ENCODE measurements at places on chromosomes 5 and 9.
A peak's percentile ranks its signal among the peaks of the same experiment; 100 is the strongest.

- DNase-seq, result no peak
Measured at GRCh38 chr5:179339996-179340395, 5.3 kb downstream of the ADAMTS2 start.

GRCh38 chr9:687994-688393 lies 153.5 kb upstream of the DMRT1 start:
- DNase-seq, result no peak

DNA sequence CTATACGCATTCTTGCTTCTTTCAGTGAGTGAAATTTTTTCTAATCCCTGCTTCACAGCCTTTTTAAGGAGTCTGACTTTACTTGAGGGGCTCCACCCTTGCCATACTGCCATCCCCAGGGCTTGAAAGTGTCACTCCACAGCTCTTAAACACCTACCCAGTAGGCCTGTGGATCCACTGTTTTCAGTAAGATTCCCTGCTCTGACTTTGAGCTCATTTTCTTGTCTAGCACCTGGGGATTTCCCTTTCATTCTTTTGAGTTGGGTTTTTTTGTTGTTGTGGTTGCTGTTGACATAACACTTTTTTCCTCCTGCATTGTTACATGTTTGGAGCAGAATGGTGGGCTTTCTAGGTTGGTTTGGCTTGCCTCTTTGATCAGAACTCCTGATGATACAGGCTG lies 23.6 kb downstream of the SREK1IP1 start:
- DNase-seq, result no peak

DNA sequence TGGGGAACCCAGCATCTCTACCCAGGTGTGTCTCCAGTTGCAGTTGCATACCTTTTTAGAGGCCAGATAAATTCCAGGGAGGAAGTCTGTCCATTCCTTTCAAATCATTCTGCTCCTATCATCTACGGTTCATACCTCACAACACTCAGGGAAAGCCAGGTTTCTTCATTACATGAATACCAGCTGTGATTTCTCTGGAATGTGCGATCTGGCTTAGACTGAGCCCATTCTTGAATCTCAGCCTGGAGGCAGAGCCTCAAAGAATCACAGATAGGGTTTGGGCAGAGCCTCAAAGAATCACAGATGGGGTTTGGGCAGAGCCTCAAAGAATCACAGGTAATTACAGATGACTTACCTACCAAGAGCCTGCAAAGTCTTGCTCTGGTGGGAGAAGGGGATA lies 7.2 kb downstream of the P4HA2 start:
- no peak for DNase-seq

DNA sequence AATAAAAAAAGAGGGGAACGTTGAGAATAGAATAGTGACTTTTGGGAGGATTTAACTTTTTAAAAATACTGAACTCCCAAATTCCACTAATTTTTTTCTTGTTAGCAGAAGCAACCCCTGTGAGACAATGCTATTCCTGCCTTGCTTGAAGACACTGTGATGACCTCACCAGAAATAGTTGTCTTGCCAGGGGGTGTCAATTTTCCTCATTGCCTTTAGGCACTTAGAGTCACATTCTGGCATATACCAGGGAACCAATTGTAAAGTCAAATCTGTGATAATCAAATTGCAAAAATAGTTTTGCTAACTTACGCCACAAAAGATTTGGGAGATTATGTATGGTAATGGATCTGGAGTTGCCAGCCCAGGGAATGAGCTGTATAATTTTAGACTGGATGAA lies 42.8 kb upstream of the RPS23 start:
- no peak for DNase-seq

DNA sequence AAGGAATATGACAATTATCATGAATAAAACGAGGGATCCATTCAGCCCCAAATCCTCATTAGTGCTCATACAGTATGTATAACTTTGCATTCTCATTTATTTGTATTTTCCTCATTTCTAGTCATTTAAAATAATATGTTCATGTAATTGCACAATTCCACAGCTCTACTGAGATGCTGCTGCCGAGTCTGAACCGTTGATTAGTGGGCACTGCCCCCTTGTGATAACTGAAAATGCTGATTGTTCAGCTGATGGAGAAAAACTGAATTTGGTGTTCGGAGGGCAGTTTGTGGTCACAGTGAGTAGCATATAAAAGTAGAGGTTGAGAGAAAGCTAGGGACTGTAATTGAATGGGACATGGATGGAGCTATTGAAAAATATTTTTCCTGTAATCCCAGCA lies 12.2 kb upstream of the GPR151 start:
- DNase-seq, result no peak

DNA sequence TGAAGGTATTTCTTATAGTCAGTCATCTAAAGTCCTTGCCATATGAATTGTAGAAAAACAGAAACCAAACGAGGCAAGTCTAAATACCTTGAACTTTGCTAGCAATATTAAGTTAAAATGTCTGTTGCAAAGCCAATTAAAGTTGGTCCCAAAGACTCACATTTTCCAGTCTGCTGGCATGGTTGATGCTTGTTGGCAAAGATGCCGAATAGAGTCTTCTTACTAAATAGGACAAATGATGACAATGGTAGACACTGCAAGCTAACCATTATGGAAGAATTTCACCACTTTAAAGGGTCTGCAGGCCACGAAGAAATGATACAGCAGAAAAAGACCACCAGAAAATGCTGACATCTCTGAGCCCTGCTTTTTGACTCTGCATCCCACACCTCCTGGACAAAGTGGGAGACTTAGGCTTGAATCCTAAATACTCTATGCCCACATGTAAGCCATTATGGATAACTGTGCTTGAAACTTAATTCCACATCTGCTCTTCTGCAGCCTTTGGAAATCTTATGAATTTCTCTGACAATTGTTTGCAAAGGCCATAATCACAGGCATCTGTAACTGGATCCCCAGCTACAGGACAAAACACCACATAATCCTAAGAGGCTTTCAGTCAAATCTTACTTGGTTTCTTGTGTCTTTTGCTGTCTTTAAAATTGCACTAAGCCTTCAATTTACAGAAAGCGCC lies 61.3 kb downstream of the LHFPL2 start:
- no peak for DNase-seq

DNA sequence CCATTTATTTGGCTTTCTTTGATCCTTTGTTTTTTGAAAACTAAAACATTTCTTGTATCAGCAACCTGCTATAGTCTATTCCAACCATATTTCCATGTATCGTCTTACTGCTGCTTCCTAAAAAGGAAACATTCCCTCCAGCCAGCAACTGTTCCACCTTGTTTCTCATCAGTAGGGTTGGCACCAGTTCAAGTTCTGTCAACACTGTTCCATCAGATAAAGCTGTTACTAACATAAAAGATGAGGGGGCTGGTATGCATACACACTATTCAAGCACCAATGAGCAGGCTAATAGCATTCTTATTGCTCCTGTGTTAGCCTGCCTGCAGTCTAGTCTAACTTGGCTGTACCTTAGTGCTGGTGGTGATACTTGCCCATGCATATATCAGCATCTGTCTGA lies 178.3 kb downstream of the CWC27 start:
- DNase-seq, result no peak

GRCh38 chr9:88713010-88713409 lies 178.0 kb downstream of the NXNL2 start:
- no peak for DNase-seq

GRCh38 chr5:149014571-149015031 lies 48.3 kb downstream of the SH3TC2 start:
- no peak for DNase-seq

- DNase-seq, result no peak
Measured at GRCh38 chr9:14515571-14516198, 177.5 kb downstream of the ZDHHC21 start.

GRCh38 chr5:117690612-117691011 lies 1116.0 kb upstream of the SEMA6A start:
- no peak for DNase-seq

GRCh38 chr9:27107241-27107640 lies 1.8 kb upstream of the TEK start:
- no peak for DNase-seq

DNA sequence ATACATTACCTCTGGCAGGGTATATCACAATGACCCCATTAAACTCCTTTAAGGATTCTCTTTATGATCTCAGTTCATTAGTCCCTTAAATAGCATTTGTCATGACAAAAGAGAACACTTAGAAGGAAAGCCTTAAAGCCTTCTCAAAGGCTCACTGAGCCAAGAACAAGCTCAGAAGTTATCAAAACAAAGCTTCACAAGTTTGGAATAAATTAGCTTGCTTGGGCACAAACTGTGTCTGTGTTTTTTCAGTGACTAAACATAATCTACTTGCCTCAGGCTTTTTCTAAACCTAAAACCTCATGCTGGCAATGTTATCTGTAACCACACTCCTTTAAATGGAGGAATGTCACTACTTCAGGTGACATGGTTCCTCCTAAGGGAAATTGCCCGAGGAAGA lies 1114.9 kb upstream of the C9orf72 start:
- DNase-seq, result no peak

DNA sequence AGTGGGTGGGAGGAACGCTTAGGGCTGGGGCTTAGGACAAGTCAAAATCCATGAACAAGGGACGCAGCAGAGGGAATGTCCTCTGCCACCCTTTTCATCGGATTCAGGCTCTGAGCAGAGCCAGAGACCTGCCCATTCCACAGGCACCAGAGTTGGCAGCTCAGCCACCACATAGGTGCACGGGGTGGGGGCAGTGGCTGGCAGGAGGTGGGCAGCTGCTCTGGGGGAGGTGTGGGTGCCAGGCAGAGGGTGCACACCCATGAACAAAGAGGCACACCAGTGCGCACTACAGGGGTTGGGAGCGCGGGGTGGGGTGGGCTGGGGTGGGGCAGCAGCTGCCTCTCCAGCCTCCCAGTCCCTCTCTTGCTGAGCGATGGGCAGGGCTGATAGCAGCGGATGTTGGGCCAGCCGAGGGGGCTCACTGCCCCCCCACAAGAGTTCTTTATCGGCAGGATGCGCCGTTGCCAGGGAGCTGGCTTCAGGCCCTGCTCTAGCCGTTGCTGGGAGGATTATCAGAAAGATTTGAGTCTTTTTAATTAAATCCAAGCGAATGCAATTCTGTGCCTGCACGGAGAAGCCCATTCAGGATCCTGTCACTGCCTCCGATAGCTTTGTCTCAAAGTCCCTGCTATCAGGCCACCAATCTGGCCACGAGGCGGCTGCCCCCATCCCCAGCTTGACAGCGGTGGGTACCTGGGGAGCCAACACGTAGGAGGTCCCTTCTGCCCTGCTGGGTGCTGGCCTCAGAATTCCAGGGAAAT lies 64.3 kb upstream of the LMX1B start:
- no peak for DNase-seq

GRCh38 chr9:34690983-34691935 lies at the start of gene CCL19:
TSS of gene CCL19 (minus strand) at chr9:34691276. CDS start at chr9:34691139, 137 bp downstream.
- DNase-seq, result no peak

GRCh38 chr9:26219961-26220360 lies 541.7 kb upstream of the TUSC1 start:
- no peak for DNase-seq

- DNase-seq, result no peak
Measured at GRCh38 chr9:107043886-107044285, 180.9 kb downstream of the ZNF462 start.

GRCh38 chr5:140785905-140786686 lies at the start of gene PCDHA1:
TSS of gene PCDHA1 (plus strand) at chr5:140786140.
- no peak for DNase-seq

GRCh38 chr9:126975327-126976220 lies 61.0 kb downstream of the RALGPS1 start:
- no peak for DNase-seq

DNA sequence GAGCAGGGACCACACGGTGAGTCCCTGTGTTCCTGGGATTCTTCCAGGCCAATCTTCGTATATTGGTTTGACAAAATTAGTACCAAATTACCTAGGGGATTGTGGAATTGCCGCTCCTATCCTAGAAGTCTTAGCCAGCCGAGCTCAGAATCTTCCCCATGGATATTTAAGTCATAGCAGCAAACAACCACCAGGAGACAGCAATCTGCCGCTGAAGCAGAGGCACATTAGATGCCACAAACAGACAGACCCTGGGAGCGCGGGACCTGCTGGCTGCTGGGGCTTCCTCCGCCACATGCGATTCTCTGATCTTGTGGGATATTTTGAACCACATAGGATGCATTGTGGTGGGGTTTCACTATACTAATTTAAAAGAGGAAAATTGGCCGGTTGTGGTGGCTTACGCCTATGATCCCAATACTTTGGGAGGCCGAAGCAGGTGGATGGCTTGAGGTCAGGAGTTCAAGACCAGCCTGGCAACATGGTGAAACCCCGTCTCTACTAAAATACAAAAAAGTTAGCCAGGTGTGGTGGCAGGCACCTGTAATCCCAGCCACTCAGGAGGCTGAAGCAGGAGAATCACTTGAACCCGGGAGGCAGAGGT lies 31.7 kb upstream of the ZBTB43 start:
- no peak for DNase-seq

DNA sequence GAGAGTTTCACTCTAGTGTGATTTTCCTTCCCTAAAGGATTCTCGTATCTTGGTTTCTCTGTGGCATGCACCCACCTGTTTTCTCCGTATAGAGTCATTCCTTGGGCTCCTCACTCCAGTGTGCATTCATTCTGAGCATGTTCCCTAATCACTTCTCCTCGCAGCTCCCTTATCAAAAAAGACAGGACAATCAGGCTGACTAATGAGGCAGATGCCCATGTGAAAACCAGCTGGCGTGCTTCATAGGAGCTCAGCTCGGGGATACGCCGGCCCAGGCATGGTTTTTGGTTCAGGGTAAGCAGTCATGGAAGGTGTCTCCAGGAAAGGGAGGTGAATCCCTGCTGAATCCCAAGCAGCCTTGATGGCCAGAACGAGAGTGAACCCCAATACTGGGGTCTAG lies 41.2 kb upstream of the INSYN2B start:
- DNase-seq, result no peak

DNA sequence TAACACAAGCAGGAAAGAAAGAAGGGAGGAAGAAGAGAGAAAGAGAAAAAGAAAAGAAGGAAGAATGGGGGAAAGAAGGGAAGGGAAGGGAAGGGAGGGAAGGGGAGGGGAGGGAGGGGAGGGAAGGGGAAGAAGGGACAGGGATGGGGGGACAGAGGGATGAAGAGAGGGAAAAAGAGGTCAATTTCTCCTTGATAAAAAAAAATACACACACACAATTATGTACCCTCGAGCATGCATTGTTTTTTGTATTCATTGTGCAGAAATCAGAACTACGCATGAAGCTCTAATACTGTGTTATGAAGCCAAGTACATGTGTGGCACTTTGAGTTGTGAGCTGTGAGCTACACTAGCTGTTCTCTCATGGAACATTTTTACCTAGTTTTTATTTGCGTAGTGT lies 274.9 kb upstream of the CDH18 start:
- no peak for DNase-seq

- no peak for DNase-seq
Measured at GRCh38 chr5:126640866-126641265, 40.1 kb downstream of the PHAX start.

- no peak for DNase-seq
Measured at GRCh38 chr5:61246768-61247307, 84.6 kb upstream of the SMIM15 start.

- DNase-seq, result no peak
Measured at GRCh38 chr9:121782514-121783110, 131.2 kb downstream of the DAB2IP start.

GRCh38 chr5:95042037-95042436 lies 242.9 kb downstream of the MCTP1 start:
- peak; percentile 41 for DNase-seq

GRCh38 chr5:9951865-9952516 lies 297.7 kb downstream of the ATPSCKMT start:
- DNase-seq, result no peak

Measured in NCI-H1930 (cell line).